ENCODE measurements at places on chromosomes 5 and 9. TPM values are rescaled to one million over a fixed set of nuclear protein-coding genes. Genes with fewer than 3 reads are reported as not detected.
A peak's percentile ranks its signal among the peaks of the same experiment; 100 is the strongest.

GRCh38 chr5:168408561-168409305, 77.5 kb upstream of the RARS1 start:
- peak; percentile 74 for DNase-seq

GRCh38 chr5:14675865-14676300, 11.4 kb downstream of the OTULIN start:
- DNase-seq: no peak

Gene WHRN
- 2.1 TPM for polyA plus RNA-seq

DNA sequence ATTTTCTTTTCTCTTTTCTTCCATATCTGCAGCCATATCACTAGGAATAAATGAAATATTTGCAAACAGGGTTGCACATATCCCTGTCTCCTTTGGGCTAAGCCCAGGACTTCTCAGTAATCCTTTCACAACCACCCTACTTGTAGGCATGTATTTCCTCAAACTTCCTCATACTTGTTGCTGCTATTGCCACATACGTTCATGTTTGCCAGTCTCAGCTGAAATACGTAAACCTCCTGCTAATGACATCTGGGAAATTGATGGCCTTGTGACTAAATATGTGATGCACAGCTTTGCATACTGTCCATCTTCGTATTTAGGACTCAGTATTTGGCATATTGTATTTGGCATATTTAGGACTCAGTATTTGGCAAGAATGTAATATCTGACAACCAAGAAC, 224.6 kb downstream of the PLK2 start:
- no peak for DNase-seq

DNA sequence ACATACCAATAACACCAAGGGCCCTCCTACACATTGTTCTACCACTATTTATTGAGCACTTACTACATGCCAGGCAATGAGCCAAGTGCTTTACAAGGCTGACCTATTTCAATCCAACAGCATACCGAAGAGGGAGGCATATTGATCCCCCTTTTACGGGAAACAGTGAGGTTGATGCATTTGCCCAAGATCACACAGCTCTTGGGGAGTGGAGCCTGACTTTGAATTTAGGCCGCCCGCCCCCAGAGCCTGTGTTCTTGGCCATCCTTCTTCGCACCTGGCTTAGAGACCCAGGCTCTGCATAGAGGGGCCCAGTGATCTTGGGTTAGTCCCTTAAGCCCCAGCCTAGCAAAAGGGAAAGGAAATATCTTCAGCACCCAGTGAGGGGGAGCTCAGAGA, 158.1 kb upstream of the IER5L start:
- no peak for DNase-seq

Gene DNAI1
- not detected for polyA plus RNA-seq

Gene GARNL3
- 17.8 TPM for polyA plus RNA-seq

Gene ENTPD8
- 0.98 TPM for polyA plus RNA-seq

GRCh38 chr5:155871623-155872022, 455.3 kb upstream of the SGCD start:
- DNase-seq: no peak

- no peak for DNase-seq
Observed at GRCh38 chr5:81183811-81184748, 49.0 kb upstream of the CKMT2 start.

Gene SLF1
- polyA plus RNA-seq: 12.2 TPM

DNA sequence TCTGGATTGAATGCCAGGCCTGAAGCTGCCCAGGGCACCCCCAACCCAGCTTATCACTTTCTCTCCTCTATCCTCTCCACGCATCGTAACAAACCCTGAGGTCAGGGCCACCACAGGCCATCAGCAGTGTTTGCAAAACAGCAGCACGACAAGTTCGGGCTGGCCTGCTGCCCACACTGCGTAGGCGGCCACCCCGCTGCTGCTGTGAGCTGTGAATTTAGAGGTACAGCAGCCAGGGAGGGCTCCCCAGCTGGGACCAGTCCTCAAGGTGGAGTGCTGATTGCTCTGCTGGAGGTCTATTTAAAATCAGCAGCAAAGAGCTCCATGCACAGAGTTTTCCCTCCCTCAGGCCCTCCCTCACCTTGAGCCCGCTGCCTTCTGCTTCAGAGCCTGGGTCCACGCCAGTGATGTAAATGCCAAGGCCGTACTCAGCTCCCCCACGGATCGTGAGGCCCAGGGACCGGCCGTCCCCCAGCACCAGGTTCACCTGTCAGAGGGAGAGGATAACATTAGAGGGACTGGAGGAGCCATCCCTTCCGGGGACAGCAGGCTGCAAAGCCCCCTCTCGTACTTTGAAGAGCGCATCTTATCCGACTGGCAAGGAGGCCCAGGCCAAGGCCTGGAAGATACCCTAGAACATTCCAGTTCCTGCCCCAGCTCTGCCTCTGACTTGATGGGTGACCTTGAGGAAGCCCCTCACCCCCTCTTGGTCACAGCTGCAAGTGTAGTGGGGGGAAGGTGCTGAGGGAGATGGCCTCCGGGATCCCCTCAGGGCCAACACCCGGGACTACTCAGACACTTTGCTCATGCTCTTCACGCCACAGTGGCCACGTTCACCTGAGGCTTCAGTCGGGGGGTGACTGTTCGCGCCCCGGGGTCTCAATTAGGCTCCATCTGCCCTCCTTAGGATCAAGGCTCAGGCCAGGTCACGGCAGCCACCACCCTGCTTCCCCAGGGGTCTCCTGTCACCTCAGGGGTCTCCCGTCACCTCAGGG, 39.1 kb downstream of the WHRN start:
- DNase-seq: no peak
